Fibroblast of villous mesenchyme (primary cell): ENCODE measurements at places on chromosomes 1 and 21.

- no peak for DNase-seq
Measured at GRCh38 chr1:117630423-117630998, 24.7 kb downstream of the TENT5C start.

DNA sequence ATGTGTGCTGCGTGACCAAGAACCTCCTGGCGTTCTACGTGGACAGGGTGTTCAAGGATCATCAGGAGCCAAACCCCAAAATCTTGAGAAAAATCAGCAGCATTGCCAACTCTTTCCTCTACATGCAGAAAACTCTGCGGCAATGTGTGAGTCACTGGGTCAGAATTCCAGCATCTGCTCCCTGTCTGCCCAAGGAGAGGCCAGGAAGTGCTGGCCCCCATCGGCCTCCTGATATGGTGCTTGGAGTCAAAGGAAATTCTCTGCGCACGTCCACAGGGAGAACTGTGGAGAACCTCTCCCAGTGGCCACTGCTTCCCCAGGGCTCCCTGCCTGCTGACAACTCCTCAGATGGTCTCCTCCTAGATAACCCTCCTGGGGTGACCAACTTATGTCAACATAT is 25.6 kb upstream of the IL20 start:
- peak; percentile 82 for DNase-seq

- DNase-seq, result peak; percentile 10
Measured at GRCh38 chr1:37752583-37753471, 12.1 kb downstream of the EPHA10 start.

GRCh38 chr1:168136709-168137514 is at the start of gene GPR161:
GPR161 (minus strand) TSS chr1:168136930; CDS start chr1:168104850, 32,080 bp downstream.
- peak; percentile 59 for DNase-seq

DNA sequence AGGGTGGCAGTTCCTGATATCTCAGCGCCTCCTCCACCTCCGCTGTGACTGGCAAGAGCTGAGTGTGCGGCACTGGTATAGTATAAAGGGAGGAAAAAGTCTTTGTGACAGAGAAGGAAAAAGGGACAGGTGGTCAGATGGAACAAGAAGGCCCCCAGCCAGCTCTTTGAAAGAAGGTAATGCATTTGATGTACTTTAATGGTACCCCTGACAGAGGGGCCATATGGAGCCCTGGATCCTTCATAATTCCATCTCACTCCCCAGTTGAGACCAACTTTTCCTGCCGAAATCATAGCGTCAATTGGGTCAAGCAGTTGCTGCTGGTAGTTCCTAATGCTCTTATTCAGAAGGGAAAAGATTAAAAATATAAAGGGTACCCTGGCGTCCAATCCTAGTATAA is 198.2 kb downstream of the ZNF326 start:
- DNase-seq, result no peak

GRCh38 chr1:33762962-33763361 is 100.9 kb upstream of the HMGB4 start:
- no peak for DNase-seq

GRCh38 chr1:100882698-100883097 is 11.9 kb downstream of the EXTL2 start:
- peak; percentile 52 for DNase-seq

DNA sequence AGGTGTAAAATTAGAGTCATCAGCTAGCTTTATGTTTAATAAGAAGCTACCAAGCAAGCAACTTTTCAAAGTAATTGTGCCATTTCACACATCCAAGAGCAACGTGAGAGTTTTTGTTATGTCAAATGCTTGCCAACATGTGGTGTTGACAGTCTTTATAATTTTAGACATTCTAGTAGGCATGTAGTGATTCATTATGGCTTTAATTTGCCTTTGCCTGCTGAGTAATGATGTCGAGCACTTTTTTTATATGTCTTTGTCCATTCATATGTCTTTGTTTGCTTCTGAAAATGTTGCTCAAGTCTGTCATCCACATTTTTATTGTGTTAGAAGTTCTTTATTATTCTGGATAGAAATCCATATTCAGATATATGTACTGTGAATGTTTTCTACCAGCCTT is 21.4 kb upstream of the CHIT1 start:
- DNase-seq, result no peak

- DNase-seq, result no peak
Measured at GRCh38 chr1:19124273-19124672, 85.8 kb downstream of the UBR4 start.
